Cerebellar cortex (tissue), 1 donor: ENCODE measurements at places on chromosomes 13 and 19.

DNA sequence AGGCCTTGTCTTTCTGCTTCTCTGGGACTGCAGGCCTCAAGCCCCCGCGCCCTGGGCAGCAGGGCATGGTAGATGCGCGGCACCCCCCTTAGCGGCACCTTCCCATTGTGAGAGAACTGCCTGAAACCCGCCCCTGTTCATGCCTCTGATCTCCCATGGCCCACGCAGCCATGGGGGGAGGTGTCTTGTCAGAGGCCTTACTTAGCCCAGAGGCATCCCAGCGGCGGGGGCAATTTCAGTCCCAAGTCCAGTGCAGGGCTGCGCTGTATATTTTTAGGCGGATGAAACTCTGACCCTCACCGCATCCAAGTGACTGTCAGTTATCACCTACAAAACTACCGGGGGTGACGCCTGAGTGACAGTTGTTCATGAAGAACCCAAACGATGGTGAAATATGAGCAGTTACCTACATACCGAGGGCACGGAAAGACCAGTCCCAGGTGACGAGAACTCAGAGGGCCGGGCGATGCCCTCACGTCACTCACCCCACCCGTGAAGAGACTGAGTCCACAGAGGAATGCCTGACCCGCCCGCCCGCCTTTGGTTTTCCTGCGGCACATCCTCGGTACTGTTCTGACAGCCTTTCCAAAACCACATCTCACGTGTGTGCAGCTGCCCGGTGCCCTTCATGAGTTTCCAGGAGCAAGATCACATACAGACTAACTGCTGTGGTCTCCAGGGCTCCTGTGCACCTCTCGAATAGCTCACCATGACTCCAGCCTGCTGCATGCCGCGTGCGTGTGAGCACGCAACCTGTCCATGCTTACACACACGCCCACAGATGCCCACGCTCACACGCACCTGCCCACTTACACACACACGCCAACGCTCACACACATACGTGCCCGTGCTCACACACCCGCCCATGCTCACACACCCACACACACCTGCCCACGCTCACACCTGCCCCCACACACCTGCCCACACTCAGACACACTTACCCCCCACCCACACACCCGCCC is 14.4 kb downstream of the IL17D start:
- DNase-seq = no peak

- peak; percentile 14 for DNase-seq
Measured at GRCh38 chr13:29318741-29319140, 276.7 kb downstream of the SLC7A1 start.

- no peak for DNase-seq
Measured at GRCh38 chr13:21567714-21568113, 36.3 kb downstream of the MICU2 start.

- DNase-seq = no peak
Measured at GRCh38 chr13:34223984-34224383, 406.0 kb downstream of the RFC3 start.

DNA sequence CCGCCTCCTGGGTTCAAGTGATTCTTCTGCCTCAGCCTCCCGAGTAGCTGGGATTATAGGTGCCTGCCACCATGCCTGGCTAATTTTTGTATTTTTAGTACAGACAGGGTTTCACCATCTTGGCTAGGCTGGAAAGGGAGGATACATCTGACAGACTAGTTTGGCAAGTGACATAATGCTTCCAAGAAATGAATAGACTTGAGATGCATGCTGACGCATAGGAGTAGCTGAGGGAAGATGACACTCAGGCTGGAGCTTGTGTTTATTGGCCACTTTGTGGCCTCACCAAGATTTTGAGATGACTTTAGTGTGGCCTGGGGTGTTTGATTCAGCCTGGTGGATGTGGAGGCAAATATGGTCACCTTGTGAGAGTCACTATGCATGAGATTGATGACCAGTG is 4.0 kb downstream of the ZNF586 start:
- DNase-seq = no peak

DNA sequence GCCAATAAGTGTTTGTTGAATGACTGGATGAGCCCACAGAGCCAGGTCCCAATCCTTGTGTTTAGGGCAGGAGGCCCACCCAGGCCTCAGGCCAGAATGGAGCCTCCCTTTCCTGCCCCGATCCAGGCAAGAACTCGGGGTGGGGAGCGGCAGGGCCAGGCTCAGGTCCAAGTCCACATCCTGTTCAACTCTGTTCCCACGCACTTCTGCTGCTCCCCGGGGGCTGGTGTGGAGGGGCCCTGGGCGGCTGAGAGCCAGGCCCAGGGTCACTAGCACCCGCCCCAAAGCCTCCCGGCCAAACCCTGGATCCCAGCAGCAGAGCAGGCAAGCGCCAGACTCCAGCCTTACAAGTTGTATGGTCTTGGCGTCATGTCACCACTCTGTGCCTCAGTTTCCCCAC is 8.0 kb downstream of the ANGPTL8 start:
- DNase-seq = no peak

DNA sequence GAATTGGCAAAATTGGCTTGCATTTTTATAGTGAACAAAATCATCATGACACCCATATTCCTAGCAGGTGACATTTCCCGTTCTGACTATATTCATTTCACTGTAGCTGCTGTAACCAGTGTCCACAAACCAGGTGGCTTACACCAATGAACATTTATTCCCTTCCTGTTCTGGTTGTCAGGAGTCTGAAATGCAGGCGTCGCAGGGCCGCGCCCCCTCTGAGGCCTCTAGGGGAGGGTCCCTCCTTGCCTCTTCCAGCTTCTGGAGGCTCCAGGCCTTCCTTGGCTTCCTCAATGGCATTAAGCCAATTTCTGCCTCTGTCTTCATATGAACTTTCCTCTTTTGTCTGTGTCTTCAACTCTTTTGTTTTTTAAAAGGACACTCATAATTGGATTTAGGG is 6.5 kb upstream of the RLN3 start:
- peak; percentile 42 for DNase-seq

GRCh38 chr19:2282062-2282861 is at the start of gene PEAK3:
Gene PEAK3 (minus strand): TSS chr19:2282175. CDS start chr19:2280931, 1,244 bp downstream.
- no peak for DNase-seq

- no peak for DNase-seq
Measured at GRCh38 chr13:52104624-52105023, 24.2 kb downstream of the NEK5 start.

DNA sequence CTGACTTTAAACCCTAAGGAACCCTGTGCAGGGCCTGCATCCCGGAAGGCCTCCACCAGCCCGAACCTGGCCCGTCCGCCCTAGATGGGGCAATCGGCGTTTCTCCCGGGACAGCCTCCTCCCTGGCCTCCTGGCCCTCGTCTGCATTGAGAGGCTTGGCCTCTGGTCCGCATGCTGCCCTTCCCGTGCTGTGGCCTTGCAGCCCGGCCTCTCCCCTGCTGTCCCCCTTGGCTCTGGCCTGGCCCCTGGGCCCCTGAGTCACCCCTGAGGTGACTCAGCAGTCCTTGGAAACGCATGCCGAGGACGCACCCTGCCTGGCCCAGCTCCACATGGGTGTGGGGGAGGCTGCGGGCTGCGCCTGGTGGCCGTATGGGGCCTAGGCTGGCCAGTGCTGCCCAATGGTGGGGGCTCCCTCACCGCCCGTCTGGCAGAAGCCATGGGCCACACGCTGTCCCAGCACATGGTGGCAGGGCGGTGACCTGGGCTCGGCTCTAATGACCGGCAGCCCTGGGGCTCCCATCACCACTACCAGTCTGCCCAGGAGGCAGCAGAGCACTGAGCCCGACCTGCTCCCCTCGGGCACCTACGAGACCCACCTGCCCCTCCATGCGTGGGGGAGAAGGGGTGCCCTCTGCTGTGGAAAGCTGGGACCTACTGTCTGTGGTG is 25.7 kb downstream of the SH3GL1 start:
- no peak for DNase-seq

DNA sequence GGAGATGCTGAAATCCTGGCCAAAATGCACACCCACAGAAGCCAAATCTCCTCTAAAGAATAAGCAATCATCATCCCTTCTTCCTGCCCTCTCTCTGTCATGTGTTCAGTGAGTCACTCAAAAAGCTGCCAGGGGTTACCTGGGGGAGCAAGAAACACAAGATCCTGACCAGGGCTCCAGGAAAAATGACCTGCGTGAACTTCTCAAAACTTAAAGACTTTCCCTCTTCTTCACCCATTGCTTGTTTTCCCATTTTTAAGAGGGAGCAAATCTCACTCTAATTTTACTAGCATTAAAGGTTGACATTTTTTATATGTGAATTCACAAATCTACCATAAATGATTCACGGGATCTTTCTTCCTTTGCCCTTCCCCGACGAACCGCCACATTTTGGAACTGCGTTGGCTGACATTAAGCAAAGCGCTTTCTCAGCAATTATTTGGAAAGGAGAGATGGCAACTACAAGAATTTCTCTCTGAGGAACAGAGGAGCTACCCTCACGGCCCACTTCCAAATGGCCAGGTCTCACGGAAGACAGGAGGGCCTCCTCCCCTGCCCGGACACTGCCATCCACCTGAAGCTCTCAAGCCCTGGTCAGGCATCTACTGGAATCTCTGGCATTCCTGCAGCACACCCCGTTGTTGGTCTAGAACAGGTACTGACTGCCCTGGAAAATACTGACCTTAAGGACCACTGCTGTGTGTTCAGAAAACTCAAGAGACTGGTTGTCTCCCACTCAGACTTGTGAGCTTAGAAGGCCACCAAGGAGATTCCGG is 14.2 kb downstream of the TSHZ3 start:
- DNase-seq = no peak

DNA sequence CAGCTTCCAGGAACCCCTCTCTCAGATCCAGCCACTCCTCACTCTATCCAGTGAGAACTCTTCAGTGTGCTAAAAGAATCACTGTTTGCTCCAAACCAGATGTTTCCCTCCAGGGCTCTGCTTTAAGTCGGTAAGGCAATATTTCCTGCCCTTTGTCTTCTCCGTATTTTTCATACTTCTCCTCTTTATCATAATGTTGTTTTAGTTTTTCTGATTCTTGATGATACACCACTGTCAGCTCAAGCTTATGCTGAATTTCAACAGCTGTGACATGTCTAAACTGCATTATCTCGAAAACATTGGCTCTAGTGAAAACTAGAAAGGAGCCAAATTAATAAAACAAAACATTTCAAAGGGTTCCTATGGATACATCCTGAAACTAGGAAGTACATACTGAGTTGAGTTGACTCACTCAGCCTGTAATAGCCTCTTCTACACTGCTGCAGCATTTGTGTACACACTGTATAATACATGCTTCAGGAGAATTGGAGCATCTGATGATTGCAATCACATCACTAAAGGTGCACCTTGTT is 39.8 kb downstream of the GPR180 start:
- no peak for DNase-seq

DNA sequence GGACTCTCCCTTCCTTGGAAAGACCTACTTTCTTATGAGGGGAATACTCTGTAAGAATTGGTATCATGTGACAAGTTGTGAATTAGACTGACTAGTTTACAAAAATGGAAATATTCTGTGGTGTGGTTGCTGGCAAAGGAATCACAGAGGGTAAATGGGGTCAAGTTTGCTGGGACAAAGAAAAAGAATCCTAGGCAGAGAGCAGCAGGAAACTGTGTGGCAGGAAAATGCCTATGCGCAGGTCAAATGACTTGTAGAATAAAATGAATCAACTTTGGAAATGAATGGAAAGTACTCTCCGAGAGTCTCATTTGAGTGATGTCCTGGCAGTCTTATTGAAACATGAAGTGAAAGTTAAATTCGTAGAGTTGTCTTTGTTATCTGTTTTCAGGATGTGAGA is 1250.7 kb downstream of the UQCRFS1 start:
- no peak for DNase-seq

- no peak for DNase-seq
Measured at GRCh38 chr13:65763811-65764210, 1466.3 kb downstream of the PCDH9 start.

DNA sequence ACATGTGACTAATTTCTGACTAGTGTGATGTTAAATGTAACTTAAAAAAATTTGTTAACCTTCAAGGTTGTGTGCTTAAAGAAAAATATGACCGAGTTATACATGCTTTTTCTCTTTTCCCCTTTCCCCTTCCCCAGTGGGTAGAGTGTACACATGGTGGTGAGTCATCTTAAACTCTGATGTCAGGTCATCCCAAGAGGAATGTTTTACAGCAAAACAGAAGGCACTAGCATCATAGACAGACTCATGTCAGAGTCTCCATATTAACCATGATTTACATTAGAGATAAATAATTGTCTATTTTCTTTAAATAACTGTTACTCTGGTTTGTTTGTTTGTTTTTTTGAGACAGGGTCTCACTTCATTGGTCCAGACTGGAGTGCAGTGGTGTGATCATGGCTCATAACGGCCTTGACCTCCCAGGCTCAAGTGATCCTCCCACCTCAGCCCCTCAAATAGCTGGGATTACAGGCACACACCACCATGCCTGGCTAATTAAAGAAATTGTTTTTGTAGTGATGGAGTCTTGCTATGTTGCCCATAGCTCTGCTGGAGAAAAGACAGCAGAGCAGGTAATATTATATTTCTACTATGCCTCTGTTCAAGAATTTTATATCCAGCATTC is 160.4 kb upstream of the PCDH9 start:
- no peak for DNase-seq

DNA sequence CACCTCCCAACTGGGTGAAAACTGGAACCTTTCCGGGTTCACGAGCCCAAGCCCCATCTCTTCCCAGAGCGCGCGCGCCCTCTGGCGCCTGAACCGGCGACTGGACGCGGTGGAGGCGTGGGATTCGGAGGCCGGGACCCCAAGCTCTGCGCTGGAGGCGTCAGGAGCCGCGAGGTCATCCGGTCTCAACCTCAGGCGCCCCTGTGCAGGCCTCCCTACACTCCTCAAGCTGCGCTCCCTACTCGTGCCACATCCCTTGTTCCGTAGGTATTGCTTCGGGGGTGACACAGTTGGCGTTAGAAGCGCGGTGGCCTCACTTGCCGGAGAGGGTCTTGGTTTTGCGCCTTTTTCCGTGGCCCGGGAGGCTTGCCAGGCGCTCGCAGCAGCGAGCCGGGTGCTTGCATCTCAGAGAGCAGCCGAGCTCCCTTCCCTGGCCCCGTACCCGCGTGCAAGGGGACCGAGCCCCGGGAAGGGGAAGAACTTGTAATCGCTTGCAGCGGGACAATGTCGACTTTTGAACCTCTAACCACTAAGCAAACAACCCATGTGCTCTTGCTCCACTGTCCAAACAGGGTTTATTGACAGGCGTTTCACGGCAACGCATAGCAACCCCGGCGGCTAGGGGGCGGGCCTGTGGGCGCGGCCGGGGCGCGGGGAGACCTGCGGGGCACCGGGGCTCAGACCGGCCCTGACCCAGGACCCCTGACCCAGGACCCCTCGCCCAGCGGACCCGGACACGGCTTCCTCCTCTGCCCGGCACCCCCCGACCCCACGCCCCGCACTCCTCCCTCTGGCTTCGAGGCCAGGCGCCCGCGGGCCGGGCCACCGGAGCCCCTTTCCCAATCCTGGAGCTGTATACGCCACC is 8.5 kb downstream of the CDX2 start:
- DNase-seq = no peak

GRCh38 chr13:99384468-99384867 is 77.3 kb upstream of the GPR183 start:
- no peak for DNase-seq

DNA sequence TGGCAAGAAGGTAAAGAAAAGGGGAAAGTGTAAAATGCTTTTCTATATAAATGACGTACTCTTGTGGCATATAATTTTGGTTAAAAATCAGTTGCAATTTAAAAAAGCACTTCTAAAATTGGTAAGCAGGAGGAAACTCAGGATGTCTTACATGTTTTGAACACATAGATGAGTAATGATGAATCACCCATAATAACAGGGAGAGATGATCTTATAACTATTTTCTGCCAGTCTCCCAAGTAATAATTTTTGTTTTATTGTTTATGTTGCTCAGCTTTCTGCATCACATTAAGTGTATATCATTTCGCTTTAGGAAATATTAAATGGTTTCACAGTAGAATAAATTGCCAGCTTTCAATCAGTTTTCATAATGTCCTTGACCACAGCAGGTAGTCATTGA is 1430.7 kb upstream of the PCDH20 start:
- DNase-seq = no peak
